Renal cortical epithelial cell (primary cell): ENCODE measurements at places on chromosomes 6 and 20. TPM values are rescaled to one million over a fixed set of nuclear protein-coding genes. Genes with fewer than 3 reads are reported as not detected.

DNA sequence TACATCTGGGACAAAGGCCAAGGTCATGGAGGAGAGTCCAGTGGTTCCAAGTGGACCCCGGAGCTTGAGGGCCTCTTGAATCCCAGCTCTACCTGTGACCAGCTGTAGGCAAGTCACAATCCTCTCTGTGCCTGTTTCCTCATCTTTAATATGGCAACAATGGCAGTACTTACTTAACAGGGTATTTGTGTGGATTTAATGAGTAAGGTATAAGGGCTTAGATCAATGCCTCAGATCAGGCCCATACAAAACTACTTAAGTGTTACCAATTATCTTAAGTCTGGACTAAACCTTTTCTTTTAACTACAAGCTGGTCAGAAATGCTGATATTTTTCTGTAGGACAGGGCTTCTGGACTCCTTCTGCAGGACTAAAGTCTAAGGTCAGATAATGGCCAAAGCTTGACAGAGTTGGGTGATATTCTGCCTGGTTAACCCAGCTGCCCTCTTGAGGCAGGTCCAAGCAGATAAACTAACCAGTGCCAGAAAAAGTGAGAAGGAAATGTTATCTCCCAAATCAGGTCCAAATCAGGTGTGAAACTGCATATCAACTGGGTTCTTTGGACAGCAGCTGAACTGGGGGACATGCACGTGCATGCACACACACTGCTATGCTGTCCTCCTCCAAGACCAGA is 2.2 kb downstream of the SULF2 start:
- DNase-seq, result no peak

The TSBP1 gene
- total RNA-seq, result not detected in 2 replicates

The FKBP1C gene
- total RNA-seq, result 0.10 and 0.17 TPM in 2 replicates

- no peak for DNase-seq
Observed at GRCh38 chr20:23596579-23597250, 9.0 kb downstream of the CST9 start.

The ABHD12 gene
- 35.9 and 68.7 TPM in 2 replicates for total RNA-seq
